ENCODE measurements at places on chromosomes 3 and 15. TPM values are rescaled to one million over a fixed set of nuclear protein-coding genes. Genes with fewer than 3 reads are reported as not detected.
A peak's percentile ranks its signal among the peaks of the same experiment; 100 is the strongest.

Gene PP2D1
- total RNA-seq, result not detected

- no peak overlapping the region for H3K27ac ChIP-seq
- no peak overlapping the region for H3K4me3 ChIP-seq
- no peak for DNase-seq
- peaks cover 2% of the 10 kb centered on the region for H3K27me3 ChIP-seq
Observed at GRCh38 chr15:47983533-47983932, 137.3 kb upstream of the SLC24A5 start.

DNA sequence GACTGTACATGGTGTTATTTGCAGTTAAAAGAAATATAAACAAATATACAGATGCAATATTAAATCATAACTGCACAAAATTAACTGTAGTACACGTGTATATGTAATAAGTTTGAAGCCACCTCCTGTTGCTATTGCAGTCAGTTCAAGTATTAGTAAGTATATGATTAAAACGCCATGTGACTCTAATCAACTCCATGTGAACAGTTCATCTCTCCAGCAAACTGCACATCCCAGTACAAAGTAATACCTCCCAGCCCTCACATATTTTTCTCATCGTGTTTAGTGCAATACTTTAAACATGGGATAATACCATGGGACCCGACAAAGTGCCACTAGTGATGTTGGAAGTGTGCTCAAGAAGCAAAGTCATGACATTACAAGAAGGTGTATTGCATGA lies 34.6 kb downstream of the PDCD10 start:
- H3K36me3 ChIP-seq, result peaks cover 14% of the 10 kb centered on the region
- H3K4me1 ChIP-seq, result no peaks in the 10 kb centered on the region
- H3K27me3 ChIP-seq, result no peaks in the 10 kb centered on the region
- H3K4me3 ChIP-seq, result no peak overlapping the region

DNA sequence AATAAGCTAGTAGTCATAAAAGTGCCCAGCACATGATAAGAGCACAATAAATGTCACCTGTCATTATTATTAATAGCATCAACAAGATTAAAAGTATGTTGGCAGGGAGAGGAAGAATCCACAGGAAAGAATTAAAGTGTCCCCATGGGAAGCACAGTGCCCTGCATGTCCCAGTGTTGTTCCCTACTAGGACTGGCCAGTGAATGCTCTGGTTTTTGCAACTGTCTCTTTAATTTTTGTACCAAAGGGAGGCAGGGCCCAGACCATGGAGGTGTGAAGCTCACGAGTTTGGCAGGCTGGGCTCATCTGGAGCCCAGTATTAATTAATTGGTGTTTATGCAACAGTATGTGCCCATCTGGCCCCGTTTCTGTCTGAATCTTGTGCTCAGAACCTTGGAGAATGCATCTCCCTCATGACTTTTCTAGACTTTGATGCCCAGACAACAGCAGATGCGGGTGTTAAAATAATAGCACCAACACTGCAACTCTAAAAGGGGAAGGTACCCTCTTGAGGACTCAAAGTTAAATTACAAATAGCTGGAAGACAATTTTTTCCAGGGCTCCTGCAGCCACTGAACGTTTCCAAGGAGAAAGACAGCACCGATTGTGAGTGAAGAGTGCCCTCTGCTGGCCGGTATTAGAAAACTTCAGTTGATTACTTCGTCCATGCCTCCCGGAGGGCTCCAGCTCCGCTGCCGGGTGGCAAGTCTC lies 71.9 kb upstream of the SPATA12 start:
- H3K4me1 ChIP-seq, result peaks cover 9% of the 10 kb centered on the region
- H3K4me3 ChIP-seq, result no peak overlapping the region
- no peak overlapping the region for H3K27ac ChIP-seq
- DNase-seq, result peak; percentile 85
- H3K36me3 ChIP-seq, result no peaks in the 10 kb centered on the region

GRCh38 chr15:63458026-63458425 lies 46.4 kb upstream of the USP3 start:
- no peak for DNase-seq
- no peaks in the 10 kb centered on the region for H3K27me3 ChIP-seq

Gene C3orf52
- 22.5 TPM for total RNA-seq

GRCh38 chr3:13072600-13073325 lies 466 bp downstream of the IQSEC1 start:
- peak overlapping the region; percentile 26 for H3K4me3 ChIP-seq
- H3K4me1 ChIP-seq, result peaks cover 11% of the 10 kb centered on the region
- no peaks in the 10 kb centered on the region for H3K36me3 ChIP-seq
- peaks cover 50% of the 10 kb centered on the region for H3K27me3 ChIP-seq
- no peak for DNase-seq
- no peak overlapping the region for H3K27ac ChIP-seq

Data from neural crest cell (in vitro differentiated cells).